Right ventricle myocardium inferior (tissue), 1 donor: ENCODE measurements at places on chromosomes 1 and 21. TPM values are rescaled to one million over a fixed set of nuclear protein-coding genes. Genes with fewer than 3 reads are reported as not detected.

Gene BNIPL
- 0.30 TPM for total RNA-seq

Gene LCE1C
- not detected for total RNA-seq

Gene VWA1
- 20.5 TPM for total RNA-seq

Gene TLR5
- total RNA-seq: 3.1 TPM

Gene DNAI4
- total RNA-seq: 14.3 TPM

Gene TMPRSS2
- total RNA-seq: not detected

Gene ACOT11
- total RNA-seq: 43.4 TPM

Gene SRSF4
- total RNA-seq: 52.4 TPM

Gene AURKAIP1
- total RNA-seq: 265 TPM

Gene LRRC38
- total RNA-seq: 0.38 TPM

Gene FCER1G
- total RNA-seq: 38.3 TPM

DNA sequence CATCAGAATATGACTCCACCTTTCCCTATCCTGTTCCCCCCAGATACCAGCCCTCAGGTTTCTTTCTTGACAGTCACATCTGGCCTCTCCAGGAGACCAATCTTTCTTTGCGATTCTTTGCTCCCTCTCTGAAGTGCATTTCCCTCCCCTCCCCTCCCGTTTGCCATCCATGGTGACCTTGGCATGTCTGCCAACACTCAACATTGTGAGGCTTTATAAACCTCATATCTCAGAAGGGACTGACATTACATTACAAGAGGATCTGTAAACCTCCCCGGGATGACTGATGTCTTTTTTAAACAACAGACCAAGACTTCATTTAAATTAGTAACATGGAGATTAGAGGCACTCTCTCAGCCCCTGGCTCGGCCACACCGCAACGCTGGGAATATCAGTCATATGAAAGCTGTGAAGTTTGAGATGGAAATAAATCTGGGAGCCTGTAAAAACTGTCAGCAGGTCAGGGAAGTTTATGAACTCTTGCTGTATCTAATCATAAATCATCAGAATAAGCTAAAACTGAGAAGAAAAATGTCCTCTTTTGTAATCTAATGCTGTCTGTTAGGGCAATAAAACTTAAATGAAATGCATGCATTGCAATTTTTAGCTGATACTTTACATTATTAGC lies 401.7 kb upstream of the PROX1 start:
- DNase-seq: no peak

DNA sequence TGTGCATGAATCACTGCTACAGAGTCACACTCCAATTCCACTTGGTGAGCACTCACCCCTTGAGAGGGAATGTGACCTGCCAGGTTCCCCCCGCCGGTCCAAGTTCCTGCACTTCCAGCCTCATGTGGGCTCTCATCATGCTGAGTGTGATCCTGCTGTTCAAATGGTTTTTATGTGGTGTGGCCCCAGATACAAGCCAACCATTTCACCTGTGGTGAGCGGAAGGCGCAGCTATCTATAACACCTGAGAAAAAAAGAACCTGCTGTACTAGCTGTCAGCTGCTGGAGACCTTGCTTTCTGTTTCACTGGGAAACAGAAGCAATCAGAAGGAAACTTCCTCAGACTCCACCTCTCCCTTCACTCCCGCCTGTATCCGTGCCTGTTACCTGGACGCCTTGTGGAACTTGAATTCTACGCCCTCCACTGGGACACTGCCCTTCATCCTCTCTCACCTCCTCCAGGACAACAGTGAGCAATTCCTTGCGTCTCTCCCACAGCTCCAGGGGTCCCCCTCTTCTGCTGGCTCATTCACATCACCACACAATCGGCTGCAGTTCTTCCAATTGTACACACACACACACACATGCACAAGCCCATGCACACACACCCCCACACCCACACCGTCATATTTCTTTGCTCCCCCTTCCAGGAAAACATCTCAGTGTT lies 64.4 kb upstream of the RPL11 start:
- no peak for DNase-seq

DNA sequence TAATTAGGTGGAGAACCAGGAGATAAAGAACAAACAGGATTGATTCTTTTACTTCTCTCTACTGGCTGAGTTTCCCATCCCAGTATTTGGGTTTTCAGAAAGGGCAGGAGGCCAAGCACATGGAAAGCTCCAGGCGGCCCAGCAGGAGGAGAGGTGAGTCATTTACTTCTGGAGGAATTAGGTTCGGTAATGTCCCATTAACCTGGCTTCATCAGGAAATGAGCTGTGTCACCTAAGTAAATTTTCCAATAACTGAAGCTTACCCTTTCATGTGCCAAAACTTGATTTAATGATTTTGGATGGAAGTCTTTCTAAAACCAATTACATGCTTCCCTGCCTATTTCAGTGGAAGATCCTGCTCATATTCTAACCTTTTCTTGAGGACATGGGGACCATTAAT lies 257.6 kb upstream of the USP24 start:
- DNase-seq: no peak

GRCh38 chr1:33683913-33684312 lies 180.0 kb upstream of the HMGB4 start:
- DNase-seq: no peak

DNA sequence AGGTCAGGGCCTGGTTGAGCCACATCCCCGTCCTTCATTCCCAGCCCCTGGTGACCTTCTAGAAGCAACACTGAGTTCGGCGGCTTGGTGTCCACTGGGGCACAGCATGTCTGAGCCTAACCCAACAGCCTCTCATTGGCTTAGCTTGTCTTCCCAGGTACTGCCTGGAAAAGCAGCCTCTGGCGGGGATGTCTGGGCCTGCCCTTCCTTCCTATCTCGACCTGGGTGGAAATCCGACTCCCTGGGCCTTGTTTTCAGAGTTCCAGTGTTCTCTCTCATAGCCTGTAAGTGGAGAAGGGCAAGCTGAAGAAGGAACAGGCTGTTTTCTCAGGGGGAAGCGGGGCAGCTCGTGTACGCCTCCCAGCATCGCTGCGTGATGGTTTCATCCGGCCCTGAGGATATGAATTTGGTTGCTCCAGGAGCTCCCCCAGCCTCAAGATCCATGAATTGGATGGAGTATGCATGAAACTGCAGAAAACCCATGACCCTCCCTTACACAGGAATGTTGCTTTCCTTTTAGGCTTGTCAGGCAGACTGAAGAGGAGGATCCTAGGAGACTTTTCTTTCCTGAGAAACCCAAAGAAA lies 116.5 kb upstream of the IRF2BP2 start:
- DNase-seq: no peak

GRCh38 chr1:153550827-153551500 lies 1.9 kb upstream of the S100A3 start:
- no peak for DNase-seq

DNA sequence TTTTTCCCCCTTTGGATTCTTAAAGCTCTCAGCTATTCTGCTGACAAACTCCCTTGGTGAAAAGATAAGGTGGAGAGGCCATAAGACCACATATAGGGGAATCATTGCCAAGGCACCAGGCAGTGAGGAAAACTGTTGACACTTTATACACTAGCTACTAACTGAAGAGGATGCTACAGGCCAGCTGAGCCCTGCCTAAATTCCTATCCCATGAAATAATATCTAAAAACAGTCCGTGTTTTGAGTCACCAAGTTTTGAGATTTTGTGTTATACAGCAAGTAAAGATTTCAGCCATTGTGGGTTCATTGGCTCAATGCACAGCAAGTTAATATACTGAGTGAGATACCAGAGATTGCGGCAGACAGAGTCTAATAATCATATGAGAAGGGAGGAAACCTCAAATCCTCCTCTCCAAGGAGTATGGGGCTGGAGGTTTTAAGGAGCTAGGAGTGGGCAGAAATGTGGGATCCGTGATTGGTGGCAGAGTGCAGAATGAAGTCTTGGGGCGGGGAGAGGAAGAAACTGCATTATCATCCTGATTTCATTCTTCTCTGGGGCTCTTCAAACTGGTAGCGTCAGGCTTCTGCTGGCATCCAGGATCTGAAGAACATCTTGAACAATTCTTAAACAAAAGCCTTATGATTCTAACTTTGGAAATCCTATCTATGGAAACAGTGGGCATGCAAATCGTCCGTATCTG lies 9.2 kb downstream of the CLDN8 start:
- no peak for DNase-seq

DNA sequence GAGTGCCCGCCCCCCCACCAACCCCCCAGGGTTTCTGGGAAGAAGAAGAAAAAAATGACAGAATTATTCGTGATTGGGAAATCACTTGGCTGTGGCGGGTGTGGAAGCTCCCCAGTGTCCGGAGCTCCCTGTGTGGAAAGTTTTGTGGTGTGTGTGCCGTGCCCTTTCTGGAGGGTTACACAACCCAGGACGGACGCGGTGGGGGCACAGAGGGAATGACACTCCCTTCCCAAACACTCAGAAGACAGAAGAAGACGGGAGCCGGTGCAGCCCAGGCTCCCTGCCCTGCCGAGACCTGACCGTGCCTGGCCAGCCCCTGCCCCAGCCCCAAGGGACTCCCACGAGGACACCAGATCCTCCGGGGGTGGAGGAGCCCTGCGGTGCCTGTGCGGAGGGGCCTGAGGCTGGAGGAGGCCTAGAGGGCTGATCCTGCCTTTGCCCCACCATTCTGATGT lies 33.0 kb upstream of the ADARB1 start:
- peak; percentile 88 for DNase-seq

GRCh38 chr1:219476116-219476515 lies 136.8 kb downstream of the ZC3H11B start:
- no peak for DNase-seq

- no peak for DNase-seq
These were observed 41.1 kb upstream of the TRABD2B start for GRCh38 chr1:48038270-48038767.

- DNase-seq: no peak
These were observed 15.9 kb downstream of the MX2 start for GRCh38 chr21:41377715-41378114.

DNA sequence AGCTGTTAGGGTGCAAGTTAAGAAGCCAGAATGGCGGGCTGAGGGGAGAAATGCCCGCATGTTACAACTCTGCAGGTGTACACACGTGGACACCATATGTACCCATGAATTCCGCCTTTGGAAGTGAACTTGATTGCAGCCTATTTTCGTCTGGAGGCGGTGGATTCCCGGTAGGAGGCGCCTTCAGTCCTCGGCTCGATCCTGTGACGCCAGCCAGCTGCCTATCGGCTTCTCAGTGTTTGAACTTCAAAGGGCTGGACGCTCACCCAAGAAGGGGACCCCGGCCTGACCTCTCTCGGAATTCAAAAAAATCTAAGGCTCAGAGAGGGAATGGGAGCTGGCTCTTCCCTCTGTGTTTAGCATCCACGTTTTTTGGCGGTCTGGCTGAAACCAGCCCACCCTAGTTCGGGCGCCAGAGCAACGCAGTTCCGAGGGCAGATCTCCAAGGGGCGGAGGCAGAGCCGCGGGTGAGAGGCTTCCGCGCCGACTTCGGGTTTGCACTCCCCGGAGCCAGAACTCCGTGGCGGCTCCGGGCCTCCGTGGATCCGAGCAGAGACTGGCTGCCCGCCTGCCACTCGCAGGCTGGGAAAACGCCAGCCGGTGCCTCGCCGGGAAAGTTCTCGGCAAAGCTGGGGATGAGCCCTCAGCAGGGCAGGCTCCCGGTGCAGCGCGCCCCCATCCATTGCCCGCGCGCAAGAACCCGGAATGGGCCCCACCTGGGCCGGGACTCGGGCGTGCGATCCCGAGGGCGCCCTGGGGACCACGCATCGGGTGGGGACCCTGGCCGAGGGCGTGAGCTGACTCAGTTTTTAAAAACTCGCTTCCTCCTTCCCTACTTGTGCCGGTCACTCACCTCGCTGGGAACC lies 996 bp upstream of the TMEM51 start:
- peak; percentile 86 for DNase-seq

- DNase-seq: no peak
These were observed 130.0 kb upstream of the TNR start for GRCh38 chr1:175873290-175873935.

GRCh38 chr1:52588535-52588934 lies 13.6 kb upstream of the GPX7 start:
- no peak for DNase-seq

DNA sequence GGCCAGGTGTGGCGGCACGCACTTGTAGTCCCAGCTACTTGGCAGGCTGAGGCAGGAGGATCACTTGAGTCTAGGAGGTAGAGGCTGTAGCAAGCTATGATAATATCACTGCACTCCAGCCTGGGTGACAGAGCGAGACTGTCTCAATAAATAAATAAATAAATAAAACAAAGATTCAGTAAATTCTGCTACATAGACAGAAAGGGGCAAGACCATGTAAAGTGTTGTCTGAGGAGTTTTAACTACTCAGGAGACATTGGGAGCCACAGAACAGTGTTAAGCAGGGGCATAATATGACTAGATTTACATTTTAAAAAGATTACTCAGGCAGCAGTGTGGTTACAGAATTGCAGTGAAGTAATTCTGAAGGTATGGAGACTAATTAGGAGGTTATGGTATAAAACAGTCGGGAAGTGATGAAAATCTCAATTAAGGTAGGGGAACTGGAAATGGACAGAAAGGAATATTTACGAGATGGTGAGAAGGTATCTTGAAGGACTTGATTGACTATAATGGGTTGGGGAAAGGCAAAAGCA lies 94.7 kb downstream of the ATP1B1 start:
- no peak for DNase-seq

GRCh38 chr1:4319496-4319895 lies 334.9 kb upstream of the AJAP1 start:
- no peak for DNase-seq

GRCh38 chr21:46435786-46436227 lies 22.9 kb upstream of the DIP2A start:
- peak; percentile 48 for DNase-seq

- no peak for DNase-seq
These were observed 60.7 kb downstream of the ACOT7 start for GRCh38 chr1:6332821-6333220.

DNA sequence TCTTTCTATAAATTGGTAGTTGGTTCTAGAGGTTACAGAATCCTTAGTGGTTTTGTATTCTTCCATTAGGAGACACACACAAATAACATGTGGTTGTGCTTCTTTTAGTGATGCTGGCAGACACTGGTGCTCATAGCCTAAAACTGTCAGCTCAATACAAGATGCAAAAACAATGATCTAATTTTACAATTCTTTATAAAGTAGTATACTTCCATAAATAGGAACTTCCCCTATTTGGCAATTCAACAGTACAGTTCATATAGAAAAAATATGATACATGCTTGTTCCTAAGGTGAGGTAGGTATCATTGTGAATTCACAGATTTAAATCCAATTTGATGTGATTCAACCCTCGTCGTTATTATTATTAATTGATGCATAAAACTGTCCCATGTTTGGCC lies 20.8 kb upstream of the CCDC17 start:
- no peak for DNase-seq

GRCh38 chr1:61013946-61014667 lies 68.3 kb upstream of the NFIA start:
- DNase-seq: no peak

DNA sequence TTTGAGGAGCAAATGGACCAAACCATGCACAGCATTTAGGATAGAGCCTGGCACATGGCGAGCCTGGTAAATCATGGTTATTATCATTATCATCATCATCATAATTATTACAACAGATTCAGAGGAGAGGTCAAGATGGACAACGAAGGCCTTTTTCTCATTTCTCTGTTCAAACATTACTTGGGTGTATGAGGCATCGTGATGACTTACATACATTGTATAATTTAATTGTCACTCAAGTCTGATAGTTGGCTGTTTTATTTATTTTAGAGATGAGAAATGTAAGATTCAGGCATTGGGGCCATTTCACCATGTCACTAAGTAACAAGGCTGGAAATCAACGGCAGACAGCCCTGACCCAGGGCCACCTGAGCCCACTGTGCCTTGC lies 68.1 kb downstream of the SLC35F3 start:
- DNase-seq: no peak

GRCh38 chr21:35222021-35222420 lies 172.9 kb upstream of the RUNX1 start:
- DNase-seq: no peak

GRCh38 chr1:26028490-26028980 lies 7.0 kb downstream of the EXTL1 start:
- DNase-seq: no peak
